Body of pancreas (tissue), 4 donors: ENCODE measurements at places on chromosomes 5 and 9. TPM values are rescaled to one million over a fixed set of nuclear protein-coding genes. Genes with fewer than 3 reads are reported as not detected.

DNA sequence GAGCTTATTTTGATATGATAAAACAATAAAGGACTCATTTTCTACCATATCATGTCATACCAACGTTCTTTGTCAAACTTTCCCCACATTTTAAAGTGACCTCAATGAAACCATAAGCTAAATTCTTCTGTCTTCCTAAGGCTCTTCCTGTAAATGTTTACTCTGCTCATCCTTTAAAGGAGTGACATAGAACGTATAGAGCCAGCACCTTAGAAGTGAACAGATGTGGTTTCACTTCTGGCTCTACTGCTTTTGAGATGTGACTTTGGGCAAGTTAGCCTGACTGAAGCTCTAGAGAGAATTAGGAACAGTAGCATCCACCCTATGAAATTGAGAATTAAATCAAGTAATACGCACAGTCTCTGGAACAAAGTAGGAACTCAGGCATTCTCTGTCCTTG, 24.1 kb downstream of the SAR1B start:
- H3K4me3 ChIP-seq = no peak overlapping the region
- no peak overlapping the region for H3K27ac ChIP-seq
- no peaks in the 10 kb centered on the region for H3K27me3 ChIP-seq
- peaks cover 7% of the 10 kb centered on the region for H3K36me3 ChIP-seq
- no peak for DNase-seq
- no peaks in the 10 kb centered on the region for H3K4me1 ChIP-seq

- no peak overlapping the region for H3K27ac ChIP-seq
- DNase-seq = no peak
- no peak overlapping the region for H3K4me3 ChIP-seq
- no peaks in the 10 kb centered on the region for H3K36me3 ChIP-seq
- no peaks in the 10 kb centered on the region for H3K27me3 ChIP-seq
These were observed 219.2 kb downstream of the MAPKAP1 start for GRCh38 chr9:125487842-125488241.

Gene PPP2R2B
- not detected for total RNA-seq

Gene ASPN
- 13.5 TPM for total RNA-seq

Gene DMRTA1
- 4.4 TPM for total RNA-seq

Gene FBP2
- 3.1 TPM for total RNA-seq

- no peak for DNase-seq
- no peaks in the 10 kb centered on the region for H3K36me3 ChIP-seq
- no peaks in the 10 kb centered on the region for H3K4me1 ChIP-seq
- H3K27ac ChIP-seq = no peak overlapping the region
- H3K27me3 ChIP-seq = no peaks in the 10 kb centered on the region
- H3K4me3 ChIP-seq = no peak overlapping the region
These were observed 158.7 kb upstream of the HMHB1 start for GRCh38 chr5:143653256-143653655.

Gene SKP2
- total RNA-seq = 7.3 TPM

- H3K4me3 ChIP-seq = no peak overlapping the region
- DNase-seq = no peak
- no peaks in the 10 kb centered on the region for H3K27me3 ChIP-seq
- no peaks in the 10 kb centered on the region for H3K36me3 ChIP-seq
These were observed 489.5 kb upstream of the MPDZ start for GRCh38 chr9:13769006-13769405.
